ENCODE measurements at places on chromosomes 3 and 15.

GRCh38 chr3:81744366-81744765 is 17.1 kb downstream of the GBE1 start:
- DNase-seq, result peak; percentile 21

DNA sequence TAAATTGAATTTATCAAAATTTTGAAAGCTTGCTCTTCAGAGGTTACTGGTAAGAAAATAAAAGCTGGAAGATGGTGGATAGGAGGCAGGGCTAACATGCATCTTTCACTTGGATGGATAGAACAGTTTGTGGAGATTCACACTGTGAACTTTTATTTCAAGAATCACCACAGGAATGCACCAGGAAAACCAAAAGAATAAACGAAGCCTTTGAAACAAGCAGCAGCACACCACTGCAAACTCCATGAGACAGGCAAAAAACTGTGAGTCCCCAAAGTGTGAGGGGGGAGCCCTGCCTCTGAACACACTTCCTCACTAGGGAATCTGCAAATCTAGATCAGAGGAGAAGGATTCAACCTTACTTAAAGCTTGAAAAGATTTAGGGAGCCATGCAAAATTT is 122.2 kb downstream of the RTP4 start:
- DNase-seq, result no peak

DNA sequence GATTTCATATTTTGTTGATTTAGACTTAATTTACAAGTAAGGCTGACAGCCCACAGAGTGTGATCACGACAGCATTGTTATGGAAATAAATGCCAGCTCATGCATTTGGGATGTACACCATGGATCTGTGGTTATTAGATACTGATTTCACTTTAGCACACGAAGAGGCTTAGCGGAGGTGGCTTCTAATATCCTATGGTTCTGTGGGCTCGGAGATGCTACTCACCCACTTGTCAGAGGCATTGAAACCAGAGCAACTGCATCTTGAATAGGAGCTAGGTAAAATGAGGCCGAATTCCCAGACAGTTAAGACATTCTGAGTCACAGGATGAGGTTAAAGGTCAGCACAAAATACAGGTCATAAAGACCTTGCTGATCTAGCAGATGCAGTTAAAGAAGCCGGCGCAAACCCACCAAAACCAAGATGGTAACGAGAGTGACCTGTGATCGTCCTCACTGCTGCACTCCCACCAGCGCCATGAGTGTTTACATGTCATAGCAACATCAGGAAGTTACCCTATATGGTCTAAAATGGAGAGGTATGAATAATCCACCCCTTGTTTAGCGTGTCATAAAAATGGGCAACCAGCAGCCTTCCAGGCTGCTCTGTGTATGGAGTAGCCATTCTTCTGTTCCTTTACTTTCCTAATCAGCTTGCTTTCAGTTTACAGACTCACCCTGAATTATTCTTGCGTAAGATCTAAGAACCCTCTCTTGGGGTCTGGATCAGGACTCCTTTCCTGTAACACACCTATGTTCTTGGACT is 117.5 kb downstream of the PGPEP1L start:
- no peak for DNase-seq

DNA sequence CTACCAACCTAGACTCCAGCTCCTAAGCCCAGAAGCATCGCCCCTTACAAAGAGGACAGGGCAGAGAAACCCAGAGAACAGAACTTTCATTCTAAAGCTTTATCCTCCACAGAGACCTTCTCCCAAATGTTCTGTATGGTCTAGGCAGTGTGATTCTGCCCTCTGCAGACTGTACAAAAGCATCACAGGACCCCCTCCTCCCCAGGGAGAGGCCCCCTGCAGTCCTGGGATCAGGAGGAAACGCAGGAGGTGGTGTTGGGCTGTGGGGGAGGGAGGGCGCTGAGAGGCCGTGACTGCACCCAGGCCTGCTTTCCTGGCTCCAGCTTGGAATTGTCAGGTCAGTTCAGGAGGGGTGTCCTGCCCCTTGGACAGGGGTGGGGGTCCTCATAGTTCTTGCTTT is 101.3 kb downstream of the DGKG start:
- DNase-seq, result no peak

- no peak for DNase-seq
These were observed 145.0 kb downstream of the MYLK start for GRCh38 chr3:123739106-123739505.

DNA sequence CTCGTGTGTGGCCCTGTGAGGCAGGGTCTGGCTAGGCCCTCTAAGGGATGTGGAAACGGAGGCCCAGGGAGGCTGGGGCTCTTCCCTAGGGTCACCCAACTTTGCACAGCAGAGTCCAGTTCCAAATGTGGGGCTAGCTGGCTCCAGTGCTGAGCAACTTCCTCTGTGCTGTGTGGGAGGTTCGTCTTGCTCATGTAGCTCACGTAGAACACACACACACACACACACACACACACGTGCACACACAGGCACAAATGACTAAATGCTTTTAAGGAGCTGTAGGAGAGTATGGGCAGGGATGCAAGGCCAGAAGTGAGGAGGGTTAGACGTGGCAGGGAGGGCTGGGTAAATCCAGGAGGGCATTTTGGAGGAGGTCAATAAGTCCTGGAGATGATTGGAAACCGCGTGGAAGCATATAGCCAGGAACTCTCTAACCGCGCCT is 213.8 kb downstream of the RPLP1 start:
- DNase-seq, result peak; percentile 85

DNA sequence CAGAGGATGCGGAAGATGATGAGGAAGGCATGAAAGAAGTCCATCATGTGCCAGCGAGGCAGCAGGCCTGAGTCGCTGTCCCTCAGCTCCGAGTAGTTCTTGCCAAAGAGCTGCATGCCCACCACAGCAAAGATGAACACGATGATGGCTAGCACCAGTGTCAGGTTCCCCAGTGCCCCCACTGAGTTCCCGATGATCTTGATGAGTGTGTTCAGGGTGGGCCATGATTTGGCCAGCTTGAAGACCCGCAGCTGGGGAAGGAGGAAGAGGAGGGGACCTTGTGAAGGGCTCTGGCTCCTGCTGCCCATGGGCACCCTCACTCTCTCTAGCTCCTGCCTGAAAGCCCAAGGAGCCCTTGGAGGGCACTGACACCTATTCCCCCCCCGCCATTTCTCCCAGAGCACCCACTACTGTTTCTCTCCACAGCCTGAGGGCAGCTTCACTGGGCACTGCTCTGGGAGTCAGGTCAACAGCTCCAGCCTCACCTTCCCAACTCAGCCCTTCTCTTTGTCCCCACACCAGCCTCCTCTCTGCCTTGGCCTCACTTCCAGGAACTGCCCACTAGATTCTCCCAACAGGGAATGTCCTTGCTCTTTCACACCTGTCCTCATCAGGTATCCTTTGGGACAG is 63.6 kb downstream of the SCN5A start:
- no peak for DNase-seq

- no peak for DNase-seq
These were observed 64.0 kb downstream of the CHRD start for GRCh38 chr3:184443831-184444230.

GRCh38 chr3:179760944-179761343 is 108.1 kb downstream of the USP13 start:
- peak; percentile 84 for DNase-seq

DNA sequence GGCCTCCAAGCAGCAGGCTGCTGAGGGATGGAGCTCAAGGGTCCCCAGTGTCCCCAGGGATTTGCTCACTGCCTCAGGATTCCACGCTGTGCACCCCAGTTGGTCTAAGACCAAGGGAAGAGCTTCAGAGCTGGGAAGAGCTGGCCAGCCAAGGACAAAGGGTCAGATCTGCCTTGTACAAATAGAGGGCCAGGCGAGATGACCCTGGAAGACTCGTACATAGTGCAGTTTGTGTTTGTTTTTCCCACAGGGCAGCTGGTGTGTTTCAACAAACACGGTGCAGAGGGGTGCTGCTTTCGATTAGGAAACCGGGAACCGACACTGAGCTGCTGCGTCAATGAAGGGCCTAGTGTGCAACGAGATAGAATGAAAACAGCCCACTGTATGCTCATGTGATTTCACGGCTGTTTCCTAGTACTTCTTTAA is 56.1 kb upstream of the TRPM1 start:
- no peak for DNase-seq

GRCh38 chr15:33449810-33450209 is 139.0 kb downstream of the RYR3 start:
- DNase-seq, result no peak

DNA sequence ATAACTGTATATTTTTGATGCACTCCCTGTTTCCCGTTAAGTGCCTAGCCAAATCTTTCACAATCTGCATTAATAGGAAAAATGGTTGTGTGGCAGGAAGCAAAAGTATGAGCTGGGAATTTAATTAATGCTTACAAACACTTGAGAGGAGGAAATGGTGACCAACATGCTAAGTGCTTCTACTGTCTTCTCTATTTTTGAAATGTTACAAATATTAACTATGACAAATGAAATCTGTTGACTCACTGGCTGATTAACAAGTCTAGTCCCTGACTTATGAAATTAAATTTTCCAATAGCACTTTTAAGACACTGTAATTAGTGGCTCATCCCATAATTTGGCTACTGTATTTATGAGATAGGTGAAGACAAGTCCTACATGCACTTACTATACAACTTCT is 446.9 kb upstream of the DPPA4 start:
- DNase-seq, result no peak

DNA sequence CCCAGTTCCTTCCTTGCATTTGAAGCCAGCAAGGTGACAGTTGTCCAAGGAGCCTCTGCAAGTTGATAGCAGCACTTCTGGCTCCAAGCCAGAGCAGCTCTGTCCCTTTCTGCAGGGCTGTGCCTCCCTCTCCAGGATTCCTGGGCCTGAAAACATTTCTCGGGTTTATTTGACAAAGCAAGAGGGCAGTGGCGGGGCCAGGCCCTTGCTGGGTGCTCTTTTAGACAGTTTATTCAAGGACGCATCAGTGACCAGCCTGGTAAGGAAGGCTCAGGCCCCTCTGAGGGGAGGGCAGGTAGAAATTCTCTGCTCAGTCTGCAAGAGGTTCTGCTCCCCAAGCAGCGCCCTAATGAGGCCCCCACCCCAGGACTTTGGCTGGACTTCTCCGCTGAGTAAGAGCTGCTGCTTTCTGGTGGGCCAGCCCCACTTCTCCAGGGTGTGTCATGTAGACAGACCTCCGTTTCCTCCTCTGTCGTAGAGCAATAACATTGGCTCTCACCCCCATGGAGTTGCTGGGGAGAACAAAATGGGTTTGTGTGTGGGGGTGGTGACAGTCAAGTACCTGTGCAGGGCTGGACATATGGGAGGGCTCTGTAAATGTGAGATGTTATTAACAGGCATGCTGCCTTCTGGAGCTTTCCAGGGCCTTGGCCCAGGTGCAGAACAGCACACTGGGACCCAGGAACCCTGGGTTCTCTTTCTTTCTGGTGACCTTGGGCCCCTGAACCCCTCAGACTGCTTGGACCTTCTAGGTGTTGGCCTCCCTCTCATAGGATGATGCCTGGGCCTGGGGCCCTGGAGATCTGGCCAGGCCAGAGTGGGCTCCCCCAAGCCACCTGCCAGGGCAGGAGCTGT is 146.2 kb upstream of the TLE3 start:
- no peak for DNase-seq

- no peak for DNase-seq
These were observed 302.0 kb downstream of the WDR72 start for GRCh38 chr15:53457479-53457878.

DNA sequence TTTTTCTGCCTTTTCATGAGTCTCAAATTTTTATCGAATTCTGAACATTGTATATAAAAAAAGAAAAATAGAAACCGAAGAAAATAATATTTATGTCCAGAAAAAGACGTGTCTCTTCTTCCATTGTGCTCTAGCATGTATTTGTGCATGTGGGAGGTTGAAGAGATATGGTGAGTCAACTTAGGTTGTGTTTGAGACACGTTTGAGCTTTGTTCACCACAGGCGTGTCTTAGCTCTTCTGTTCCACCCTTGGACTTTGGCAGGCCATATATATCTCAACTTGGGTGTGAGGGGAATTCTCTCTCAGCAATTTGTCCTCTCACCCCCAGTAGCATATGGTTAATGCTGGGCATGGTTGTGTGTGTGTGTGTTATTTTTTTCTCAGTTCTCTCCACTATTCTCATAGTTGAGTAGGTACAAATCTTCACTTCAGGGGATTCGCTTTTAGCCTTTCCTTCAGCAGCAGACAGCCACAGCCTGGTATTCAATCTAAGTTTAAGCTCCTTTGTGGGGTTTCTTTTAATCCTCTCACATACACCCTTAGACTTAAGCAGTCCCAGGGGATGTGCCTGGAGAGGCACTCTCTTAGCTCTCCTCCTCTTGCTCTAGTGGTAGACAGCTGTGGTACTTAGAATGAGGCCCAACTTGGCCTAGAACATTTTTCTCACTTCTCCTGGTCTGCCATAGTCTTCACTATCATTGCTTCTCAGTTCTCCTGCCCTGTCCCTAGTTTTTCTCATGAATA is 286.5 kb upstream of the RBMS3 start:
- DNase-seq, result no peak

DNA sequence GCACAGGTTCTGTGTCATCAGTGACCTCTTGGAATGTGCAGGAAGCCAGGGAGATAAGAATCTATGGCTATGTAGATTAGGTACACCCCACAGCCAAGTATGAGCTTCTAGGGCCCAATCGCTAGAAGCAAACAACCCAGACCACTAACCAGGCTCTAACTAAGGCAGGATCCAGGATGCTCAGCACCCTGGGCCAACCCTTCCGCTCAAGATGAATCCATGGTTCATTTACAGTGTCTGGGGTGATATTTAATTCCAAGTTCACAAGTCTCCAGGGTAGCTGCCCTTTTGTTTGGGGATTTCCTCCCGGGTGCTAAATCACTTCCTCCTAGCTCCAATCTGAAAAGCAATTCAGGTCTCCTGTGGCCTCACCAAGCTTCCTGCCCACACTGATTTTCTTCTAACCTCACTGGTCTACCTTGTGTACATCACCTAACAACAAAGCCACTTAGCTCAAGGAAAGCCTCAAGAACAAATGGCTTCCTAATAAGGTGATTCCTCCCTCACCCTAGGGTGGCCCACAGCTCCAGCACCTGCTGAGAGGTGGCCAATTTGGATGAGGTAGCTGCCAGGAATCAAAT is 2.4 kb downstream of the EHD4 start:
- peak; percentile 58 for DNase-seq

GRCh38 chr3:111534701-111535100 is 7.3 kb upstream of the CD96 start:
- DNase-seq, result no peak

DNA sequence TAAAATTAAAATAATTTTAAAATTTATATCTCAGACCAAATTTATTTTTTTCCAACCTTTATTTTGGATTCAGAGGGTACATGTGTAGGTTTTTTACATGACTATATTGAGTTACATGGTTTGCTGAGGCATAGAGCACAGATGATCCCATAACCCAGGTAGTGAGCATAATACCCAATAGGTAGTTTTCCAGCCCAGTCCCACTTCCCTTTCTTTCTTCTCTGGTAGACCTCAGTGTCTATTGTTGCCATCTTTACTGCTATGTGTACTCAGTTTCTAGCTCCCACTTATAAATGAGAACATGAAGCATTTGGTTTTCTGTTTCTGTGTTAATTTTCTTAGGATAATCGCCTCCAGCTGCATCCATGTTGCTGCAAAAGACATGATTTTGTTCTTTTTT is 338.1 kb downstream of the EFHB start:
- DNase-seq, result no peak

- DNase-seq, result no peak
These were observed 62.5 kb downstream of the ARHGAP31 start for GRCh38 chr3:119356646-119357045.

All from suppressor macrophage treated with lipopolysaccharide for 1 hour (primary cell).